ENCODE measurements at places on chromosomes 6 and 20.

- no peak for DNase-seq
Measured at GRCh38 chr6:25275436-25275835, 3.7 kb upstream of the CARMIL1 start.

DNA sequence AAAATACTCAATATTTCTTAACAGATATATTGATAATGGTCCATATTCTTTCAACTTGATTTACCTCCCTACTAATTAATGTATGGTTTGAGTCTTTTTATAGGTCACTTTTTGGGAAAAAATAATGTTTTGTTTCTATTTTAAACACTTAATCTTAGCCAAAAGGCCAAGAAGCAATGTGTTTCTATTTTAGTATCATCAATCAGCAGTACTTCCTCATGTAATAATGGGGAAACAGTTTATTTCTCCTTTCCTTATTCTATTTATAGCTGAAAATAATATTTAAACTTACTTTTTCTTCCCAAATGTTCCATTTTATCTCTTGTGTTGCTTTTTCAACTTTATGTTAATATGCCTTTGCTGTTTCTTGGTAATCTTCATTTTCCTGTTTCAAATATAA, 295.1 kb downstream of the ALDH8A1 start:
- DNase-seq: no peak

DNA sequence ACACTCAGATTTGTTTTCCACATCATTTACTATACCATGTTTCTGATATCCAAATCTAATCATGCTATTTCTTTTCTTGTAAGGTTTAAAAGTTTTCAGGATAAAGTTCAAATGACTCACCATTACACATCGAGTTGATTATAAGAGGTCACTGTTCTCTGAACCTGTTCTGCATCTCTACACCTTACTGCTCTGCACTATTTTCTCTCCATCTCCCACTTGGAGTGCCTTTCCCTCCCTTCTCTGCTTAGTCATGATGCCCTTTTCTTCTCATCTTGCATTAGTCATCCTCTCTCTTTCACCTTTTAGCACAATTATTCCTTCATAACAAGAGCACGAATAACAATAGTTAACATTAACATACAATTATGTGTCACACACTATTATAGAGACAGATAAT, 37.5 kb upstream of the FUT9 start:
- DNase-seq: no peak

DNA sequence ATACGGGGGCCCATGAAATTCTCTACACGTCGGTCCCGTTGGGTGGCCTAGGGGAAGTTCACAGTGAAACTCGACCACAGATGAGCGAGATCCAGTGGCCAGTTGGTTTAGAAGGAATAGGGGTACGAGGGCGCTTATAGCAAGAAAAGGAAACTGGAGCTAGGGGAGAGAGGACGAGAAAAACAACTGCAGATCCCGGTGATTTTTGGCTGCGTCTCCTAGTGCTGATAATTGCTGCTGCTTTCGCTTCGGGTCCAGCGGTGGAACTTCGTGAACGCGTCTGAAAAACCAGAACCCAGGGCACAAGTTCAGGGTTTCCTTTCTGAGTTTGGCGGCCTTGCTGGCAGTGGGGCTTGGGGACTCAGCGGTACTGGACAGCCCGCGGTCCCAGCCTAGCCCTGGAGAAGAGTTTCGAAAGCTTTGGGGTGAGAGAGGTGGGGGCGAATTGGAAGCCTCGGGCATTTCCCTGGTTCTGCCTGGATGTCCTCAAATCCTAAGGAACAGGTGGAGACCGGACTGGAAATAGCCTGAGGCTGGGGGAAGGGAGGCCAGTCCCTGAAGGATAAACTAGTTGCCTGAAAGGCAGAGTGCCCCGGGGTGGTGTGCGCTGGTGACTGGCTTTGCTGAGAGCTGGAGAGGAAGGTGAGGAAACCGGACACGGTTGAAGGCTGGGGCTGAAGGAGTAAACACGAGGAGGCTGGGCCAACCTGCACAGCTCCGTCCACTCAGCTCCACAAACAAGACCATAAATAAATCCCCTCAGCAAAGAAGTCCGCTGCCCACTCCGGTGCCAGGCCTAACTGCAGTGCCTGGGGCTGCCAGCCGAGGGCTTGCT, 793 bp downstream of the GMPR start:
- DNase-seq: no peak

DNA sequence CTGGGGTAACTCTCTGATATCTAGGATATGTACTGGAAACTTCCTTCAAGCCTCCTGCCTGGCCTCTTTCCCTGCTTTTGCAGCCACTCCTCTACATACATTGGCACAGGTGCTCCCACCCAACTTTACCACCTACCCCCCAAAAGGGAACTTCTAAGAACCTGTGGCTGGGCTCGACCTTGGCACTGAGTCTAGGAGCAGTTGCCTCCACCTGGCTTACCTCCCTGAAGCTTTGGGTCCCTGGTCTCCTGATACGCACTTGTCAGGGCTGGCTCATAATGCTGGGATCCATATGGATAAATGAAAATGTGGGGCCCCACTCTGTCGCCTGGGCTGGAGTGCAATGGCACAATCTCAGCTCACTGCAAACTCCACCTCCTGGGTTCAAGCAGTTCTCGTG, 56.2 kb downstream of the SSR1 start:
- no peak for DNase-seq

DNA sequence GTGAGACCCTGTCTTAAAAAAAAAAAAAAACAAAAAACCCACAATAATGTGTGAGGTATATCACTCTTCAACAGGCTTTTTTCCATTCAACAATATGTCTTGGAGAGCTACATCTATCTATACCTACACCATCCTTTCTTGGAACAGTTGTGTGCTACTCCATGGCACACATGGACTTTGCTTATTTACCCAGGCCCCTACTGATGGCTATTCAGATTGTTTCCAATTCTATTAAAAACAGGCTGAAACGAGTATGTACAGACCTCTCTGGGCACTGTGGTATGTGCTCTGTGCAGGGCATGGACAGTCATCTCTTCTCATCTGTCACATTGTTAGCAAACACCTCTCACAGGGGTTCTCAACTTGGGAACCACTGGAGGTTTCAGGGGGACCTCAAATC, 28.1 kb downstream of the MRPL14 start:
- DNase-seq: no peak

DNA sequence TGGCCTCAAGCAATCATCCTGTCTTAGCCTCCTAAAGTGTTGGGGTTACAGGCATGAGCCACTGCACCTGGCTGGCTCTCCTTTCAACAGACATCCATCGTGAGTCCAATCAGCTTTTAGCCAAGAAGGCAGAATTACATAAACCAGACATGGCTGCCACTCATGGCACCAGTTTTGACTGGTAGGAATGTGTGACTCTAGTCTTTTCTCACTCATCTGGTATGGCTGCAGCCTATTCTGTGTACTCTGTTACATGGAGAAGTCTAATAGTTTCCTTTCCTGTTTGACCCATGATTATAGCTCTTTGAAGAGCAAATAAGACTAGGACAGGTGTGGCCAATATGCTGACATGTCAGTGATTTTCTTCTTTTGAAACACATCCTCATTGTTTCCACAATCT, 27.0 kb upstream of the RNF144B start:
- DNase-seq: no peak

GRCh38 chr6:167589615-167589940, 237.1 kb upstream of the AFDN start:
- DNase-seq: no peak

- no peak for DNase-seq
Measured at GRCh38 chr6:17983730-17984129, 3.7 kb downstream of the KIF13A start.

- no peak for DNase-seq
Measured at GRCh38 chr20:7459083-7459482, 481.2 kb downstream of the HAO1 start.

All from stimulated activated CD4-positive, alpha-beta T cell treated with anti-CD3 and anti-CD28 coated beads, Interleukin-12 subunit alpha, Interleukin-12 subunit beta, amount 100 ng/mL, for 24 hours (primary cell).